Fibroblast of skin of back (primary cell): ENCODE measurements at places on chromosomes 6 and 20.

GRCh38 chr6:66149132-66149531 lies 442.1 kb upstream of the EYS start:
- no peak for DNase-seq

DNA sequence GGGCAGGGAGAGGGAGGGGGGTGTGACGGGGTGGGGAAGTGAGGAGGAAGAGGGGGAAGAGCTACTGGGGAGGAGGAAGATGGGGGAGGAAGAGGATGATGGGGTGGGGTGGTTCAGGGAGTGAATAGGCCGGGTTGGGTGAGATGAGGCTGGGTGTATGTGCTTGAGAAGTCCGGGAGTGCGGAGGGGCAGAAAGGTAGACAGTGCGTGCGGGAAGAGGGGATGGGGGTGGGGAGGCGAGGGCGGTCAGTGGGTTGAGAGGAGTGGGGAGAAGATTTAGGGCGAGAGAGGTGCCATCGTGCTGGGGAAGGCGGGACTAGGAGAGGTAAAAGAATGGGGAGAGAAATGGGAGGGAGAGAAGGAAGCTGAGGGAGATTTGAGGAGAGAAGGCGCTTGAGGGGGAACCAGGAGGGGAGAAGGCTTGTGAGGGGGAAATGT lies 30.9 kb upstream of the NOTCH4 start:
- no peak for DNase-seq

GRCh38 chr6:79416931-79417330 lies 120.3 kb downstream of the LCA5 start:
- DNase-seq, result no peak

GRCh38 chr20:38066969-38067716 lies 33.6 kb downstream of the RPRD1B start:
- DNase-seq, result no peak

DNA sequence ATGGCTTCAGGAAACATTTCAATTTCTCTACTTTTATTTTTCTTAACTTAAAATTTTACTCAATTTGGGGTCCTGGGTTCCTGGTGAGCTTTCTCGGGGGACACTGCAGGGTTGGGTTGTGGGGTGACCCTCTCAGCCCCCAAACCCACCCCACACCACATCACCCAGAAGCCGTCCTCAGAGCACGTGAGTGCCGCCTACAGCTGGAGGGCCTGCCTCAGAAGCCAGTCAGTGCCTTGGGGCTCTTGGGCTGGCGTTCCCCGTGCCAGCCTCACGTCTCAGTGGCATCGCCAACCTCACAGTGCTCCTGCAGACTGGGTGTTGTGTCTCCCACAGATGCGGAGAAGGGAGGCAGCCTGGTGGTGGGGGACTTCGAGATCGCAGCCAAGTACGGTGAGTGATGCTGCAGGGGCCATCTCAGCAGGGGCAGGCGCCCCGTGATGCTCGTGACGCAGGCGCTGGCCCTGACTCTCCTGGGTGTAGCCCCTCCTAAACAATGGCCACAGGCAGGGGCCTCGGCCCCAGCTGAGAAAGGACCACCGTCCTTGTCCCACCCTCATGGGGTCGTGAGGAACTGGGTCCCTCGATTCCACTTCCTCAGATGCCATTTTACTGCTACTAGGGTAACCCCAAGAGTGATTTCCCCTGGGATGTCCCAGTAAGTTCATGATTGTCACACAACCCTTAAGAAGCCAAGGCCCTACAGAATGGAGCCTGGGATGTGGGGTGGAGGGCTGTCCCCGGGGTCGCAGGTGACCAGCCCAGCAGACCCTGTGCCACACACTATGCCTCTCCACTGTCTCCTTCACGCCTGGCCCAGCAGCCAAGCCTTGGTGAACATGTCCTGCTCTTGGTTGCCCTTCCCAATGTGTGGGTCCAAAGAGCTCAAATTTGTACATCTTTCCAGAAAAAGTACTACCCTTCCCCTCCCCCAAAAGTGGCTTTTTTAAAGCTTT lies 23.8 kb upstream of the PYGB start:
- no peak for DNase-seq

- DNase-seq, result peak; percentile 18
Measured at GRCh38 chr6:81105998-81106397, 646.5 kb downstream of the TENT5A start.

- no peak for DNase-seq
Measured at GRCh38 chr20:5279661-5280060, 37.1 kb downstream of the PROKR2 start.

GRCh38 chr20:37576911-37577310 lies 49.2 kb upstream of the BLCAP start:
- DNase-seq, result no peak

- DNase-seq, result no peak
Measured at GRCh38 chr20:37789408-37789807, 95.6 kb downstream of the CTNNBL1 start.

- DNase-seq, result no peak
Measured at GRCh38 chr20:44186674-44187053, 324 bp downstream of the JPH2 start.

- DNase-seq, result peak; percentile 61
Measured at GRCh38 chr6:43181942-43182860, at the start of gene CUL9. CUL9 (plus strand) TSS chr6:43182196; CDS start chr6:43184311, 2,115 bp downstream.

GRCh38 chr20:58703765-58704371 lies 11.3 kb downstream of the NPEPL1 start:
- no peak for DNase-seq

DNA sequence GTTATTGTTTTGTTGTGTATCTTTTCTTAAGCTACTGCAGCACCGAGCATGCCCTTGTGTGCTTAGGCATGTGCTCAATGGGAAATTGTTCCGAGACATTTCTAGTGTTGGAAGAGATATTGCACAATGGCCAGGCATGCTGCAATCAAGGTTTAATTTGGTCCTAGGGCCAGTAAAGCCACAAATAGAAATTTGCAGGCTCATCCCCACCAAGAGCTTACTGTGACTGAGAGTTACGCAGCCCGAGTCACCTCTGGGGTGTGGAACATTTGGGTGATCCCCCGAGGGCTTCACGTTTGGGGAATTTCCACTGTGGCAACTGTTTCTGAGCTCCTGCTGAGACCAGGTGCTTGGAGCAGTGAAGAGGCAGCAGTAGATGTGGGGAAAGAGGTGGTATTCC lies 65.8 kb downstream of the ADTRP start:
- no peak for DNase-seq

- DNase-seq, result peak; percentile 85
Measured at GRCh38 chr6:71404145-71404966, 115.7 kb downstream of the OGFRL1 start.

GRCh38 chr20:49858076-49858585 lies 45.5 kb downstream of the SLC9A8 start:
- peak; percentile 25 for DNase-seq

- DNase-seq, result no peak
Measured at GRCh38 chr6:19734519-19734918, 102.7 kb upstream of the ID4 start.

DNA sequence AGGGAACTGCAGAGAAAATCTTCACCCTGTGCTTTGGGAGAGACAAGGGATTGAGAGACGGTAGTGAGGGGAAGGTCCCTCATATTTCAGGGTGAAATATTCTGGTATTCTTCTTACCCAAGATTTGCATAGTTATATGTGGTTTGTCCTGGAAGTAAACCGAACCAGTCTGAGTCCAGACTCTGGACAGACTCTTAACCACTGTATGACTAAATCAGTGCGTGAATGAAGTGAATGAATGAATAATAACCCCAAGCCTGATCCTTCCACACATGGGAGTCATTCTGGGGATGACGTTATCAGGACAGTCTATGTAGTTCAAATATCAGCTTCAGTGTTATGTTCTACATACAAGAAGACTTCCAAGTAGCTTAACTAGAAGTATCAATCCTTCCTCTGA lies 690.7 kb downstream of the KIF16B start:
- no peak for DNase-seq

DNA sequence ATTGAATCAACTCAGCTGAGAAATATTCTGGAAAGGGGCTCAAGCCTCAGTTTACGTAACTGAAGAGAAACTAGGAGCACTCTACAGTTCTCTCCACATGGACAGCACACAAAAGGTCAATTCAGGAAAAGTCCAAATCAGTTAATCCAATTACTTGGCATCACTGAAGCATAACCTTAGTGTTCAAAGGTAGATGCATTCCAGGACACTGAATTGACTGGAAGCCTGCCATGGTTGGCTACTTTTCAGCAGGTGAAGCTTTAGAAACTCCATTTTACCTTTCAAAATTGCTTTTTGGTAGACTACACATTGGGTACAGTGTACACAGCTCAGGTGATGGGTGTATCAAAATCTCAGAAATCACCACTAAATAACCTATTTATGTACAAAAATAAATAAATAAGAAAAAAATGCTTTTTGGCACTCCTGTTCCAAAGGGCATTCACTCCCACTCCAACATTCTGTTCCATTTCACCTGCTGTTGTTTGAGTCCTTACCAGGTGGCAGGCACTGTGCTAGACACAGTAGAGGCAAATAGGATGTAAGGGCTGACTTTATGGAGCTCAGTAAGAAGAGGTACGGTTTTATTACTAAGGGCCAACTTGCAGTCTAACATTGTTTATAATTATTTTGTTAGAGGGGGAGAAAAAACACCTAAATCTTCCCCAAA lies 153.4 kb downstream of the FAXC start:
- DNase-seq, result no peak

GRCh38 chr6:166591961-166592520 lies 5.6 kb upstream of the RAMACL start:
- peak; percentile 72 for DNase-seq

DNA sequence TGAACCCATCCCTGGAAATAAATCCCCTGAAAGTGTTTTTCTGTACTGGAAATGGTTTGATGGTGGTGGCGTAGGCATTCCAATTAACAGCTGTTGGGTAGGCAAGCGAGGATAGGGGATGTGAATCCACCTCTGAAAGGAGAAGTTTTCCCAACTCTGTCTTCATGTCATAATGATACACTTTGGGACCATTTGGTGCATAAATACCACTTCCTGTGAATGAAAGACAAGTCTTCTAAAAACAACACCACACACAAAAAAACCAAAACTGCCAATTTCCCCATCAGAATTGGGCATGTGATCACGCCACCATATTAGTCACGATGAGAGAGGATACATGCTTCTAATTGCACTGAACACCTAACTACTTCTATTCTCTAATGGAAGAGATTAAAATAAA lies 6.4 kb downstream of the VNN2 start:
- no peak for DNase-seq

DNA sequence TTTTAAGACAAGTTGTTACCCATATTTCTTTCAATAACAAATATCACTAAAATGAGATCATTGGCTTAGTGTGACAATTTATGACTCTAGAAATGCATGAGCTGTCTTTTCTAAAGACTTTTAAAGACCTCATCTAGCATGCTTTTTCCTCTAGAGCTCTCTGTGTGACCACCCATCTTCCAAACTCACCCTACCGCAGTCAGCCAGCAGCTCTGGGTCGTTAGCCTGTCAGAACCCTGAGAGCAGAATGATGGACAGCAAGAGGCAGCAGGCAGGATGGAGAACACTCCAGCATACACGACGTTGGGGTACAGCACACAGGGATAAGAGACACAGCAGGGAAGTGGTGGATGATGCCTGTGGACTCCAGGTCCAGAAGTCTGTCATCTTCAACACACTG lies 45.1 kb upstream of the TBX18 start:
- no peak for DNase-seq

- DNase-seq, result peak; percentile 70
Measured at GRCh38 chr6:90295854-90296340, 746 bp downstream of the BACH2 start.

DNA sequence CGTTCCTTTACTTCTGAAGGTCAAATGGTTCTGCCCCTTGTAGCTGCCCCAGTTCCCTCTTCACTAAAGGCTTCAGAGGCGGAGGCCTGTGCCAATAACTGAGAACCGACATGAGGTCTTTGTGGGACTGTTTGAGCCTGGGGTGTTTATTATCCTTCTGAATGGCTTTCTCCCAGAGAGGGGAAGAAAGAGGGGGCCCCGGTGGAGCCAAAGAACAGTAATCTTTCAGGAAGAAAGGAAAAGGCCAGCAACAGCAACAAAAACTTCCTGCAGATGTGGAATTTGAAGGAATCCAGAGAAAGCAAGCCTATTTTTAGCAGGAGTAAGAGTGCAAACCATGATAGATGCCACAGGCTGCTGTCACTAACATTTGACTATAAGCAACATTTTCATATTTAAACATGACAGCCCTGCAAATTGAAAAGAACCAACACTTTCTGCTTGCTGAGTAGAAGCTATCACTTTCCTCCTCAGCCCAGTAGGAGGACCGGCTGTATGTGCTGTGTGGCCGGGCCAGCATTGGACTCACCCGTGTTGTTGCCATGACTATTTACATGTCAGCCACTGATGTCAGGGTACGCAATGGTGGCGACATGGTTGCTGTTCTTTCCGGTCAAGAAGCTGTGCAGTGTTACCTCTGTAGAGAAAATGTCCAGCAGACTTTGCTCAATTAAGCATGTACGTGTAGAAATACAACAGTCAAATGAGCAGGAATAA lies 121.3 kb downstream of the SOBP start:
- DNase-seq, result no peak

GRCh38 chr6:105593805-105594671 lies 191.2 kb upstream of the PREP start:
- DNase-seq, result peak; percentile 15

GRCh38 chr6:28588666-28589065 lies 63.0 kb downstream of the GPX5 start:
- DNase-seq, result no peak
